ENCODE measurements at places on chromosomes 2 and 18.
A peak's percentile ranks its signal among the peaks of the same experiment; 100 is the strongest.

- DNase-seq, result no peak
Observed at GRCh38 chr2:11539317-11540147, 5.7 kb downstream of the GREB1 start.

GRCh38 chr2:81481242-81481993 lies 1176.9 kb upstream of the LRRTM1 start:
- peak; percentile 71 for DNase-seq

GRCh38 chr2:69612200-69612599 lies 31.3 kb downstream of the AAK1 start:
- DNase-seq, result no peak

DNA sequence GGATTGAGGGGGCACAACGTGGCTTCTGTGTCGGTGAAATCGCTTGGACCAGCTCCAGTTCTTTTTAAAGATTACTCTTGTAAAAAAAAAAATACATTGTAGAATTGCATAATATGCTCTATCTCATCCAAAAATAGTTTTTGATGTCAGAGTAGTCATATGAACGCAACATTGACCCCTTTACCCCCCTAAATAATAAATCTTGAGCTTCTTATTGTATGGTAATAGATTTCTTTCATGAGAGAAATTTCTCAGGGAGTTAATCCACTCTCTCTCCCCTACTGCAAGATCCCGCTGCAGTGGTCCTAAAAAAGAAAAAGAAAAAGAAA lies 50.2 kb upstream of the PAIP2B start:
- no peak for DNase-seq

GRCh38 chr2:166335284-166335683 lies 40.5 kb downstream of the SCN9A start:
- DNase-seq, result no peak

- DNase-seq, result no peak
Observed at GRCh38 chr18:23131693-23132319, 3.5 kb upstream of the CABLES1 start.

- DNase-seq, result no peak
Observed at GRCh38 chr18:56119681-56120080, 518.7 kb downstream of the TXNL1 start.

DNA sequence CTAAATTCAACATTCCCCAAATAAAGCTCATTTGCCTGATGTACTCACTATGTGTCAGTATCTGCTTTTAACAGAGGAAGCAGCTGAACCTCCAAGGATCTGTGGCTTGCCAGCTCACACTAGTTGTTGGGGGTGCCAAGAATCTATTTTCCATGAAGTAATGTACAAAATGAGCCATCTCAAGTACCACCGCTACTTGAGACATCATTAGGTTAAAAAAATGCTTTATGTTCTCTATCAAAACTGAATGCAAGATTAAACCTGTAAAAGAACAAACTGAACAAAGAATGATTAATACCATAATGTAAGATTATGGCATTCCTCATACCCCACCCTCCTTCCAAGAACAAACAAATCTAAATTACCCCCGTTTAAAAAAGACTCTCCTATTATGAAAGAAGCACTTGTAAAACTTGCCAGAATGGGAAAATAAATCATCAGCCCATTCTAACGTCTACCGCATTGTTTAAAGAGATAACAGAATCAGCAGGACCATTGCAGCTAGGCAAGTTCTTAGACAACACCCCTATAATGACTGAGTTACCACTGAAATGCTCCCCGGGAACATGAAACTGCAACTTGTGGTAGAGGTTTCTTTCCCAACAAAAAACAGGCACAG lies 471.6 kb downstream of the DLGAP1 start:
- no peak for DNase-seq

DNA sequence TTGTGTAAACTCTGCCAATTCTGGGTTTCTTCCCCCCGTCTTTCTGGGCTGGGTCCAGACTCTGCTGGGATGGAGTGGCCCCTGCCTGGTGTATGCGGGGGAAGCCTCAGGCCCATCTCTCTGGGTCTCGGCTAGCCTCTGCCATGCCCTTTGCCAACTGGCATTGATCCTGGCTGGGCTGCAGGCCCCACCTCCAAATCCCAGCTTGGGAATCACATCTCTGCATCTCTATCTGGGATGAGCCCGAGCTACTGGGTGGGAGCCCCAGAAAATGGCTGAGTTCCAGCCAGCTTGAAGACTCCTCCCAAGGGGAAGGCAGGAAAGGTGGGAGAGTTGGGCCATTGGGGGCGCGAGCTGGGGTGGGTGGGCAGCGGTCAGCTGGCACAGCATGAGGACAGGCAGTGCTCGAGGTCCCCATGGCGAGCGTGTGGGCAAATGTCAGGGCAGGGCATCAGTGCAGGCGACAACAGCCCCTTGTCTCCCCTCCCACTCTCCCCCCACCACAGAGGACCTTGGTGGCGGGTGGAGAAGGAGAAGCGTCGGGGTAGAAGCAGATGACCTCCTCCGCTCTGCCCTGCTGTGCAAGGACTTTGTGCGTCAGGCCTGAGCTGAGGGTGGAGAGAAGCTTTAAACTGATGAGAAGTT lies 139.4 kb downstream of the ASB1 start:
- no peak for DNase-seq

DNA sequence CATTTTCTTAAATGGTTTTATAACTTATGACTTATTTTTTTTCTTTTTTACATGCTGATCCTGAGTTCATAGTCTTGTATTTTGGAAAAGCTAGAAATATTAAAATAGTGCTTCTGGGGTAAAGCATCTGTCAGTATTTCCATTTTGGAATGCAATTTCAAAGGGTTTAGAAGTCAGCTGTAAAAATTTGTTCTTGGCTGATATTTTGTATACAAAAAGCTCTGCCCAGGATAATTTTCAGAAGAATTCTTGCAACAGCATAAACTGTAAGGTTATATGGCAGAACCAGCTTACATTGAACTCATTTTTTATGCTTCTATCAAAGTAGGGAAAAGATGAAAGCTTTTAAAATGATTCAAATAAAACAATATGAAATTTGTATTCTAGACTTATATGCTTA lies 97.4 kb downstream of the DIS3L2 start:
- no peak for DNase-seq

GRCh38 chr2:148978706-148979105 lies 59.8 kb upstream of the LYPD6B start:
- DNase-seq, result no peak

GRCh38 chr2:175837046-175837445 lies 165.0 kb downstream of the LNPK start:
- DNase-seq, result no peak

DNA sequence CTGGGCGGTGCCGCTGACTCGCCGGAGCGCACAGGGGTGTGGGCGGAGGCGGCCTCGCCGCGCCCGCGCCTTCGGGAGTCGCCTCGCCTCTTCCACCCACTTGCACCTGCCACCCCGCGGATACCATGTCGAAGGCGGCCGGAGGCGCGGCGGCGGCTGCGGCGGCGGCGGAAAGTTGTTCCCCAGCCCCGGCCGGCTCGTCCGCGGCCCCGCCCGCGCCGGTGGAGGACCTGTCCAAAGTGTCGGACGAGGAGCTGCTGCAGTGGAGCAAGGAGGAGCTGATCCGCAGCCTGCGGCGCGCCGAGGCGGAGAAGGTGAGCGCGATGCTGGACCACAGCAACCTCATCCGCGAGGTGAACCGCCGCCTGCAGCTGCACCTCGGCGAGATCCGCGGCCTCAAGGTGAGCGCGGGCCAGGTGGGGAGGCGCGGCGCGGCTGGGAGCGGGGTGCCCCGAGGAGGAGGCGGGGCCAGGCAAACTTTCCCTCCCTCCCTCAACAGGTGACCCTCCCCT lies 766 bp downstream of the CCDC85A start:
- DNase-seq, result no peak

GRCh38 chr2:188634656-188635055 lies 339.5 kb upstream of the COL3A1 start:
- DNase-seq, result no peak

DNA sequence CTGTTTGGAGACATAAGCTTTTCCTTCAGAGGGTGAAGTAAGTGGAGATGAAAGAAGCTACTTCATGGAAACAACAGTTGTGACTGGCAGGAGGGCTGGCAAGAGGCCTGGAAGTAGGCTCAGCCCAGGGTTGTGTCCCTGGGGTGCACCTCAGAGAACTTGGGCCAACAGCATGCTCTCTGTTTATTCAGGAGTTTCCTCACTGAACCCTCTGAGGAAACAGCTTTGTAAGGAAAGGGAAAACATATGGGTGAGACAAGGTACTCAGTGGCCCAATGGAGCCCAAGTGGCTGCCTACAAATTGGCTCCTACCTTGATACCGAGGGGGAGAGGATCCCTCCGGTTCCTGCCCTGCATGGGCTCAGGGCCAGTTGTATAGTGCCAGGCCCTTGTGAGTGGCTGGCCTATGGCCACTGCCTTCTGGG lies 115.5 kb upstream of the ITGA6 start:
- DNase-seq, result no peak

GRCh38 chr2:123073956-123074355 lies 951.1 kb upstream of the CNTNAP5 start:
- no peak for DNase-seq

DNA sequence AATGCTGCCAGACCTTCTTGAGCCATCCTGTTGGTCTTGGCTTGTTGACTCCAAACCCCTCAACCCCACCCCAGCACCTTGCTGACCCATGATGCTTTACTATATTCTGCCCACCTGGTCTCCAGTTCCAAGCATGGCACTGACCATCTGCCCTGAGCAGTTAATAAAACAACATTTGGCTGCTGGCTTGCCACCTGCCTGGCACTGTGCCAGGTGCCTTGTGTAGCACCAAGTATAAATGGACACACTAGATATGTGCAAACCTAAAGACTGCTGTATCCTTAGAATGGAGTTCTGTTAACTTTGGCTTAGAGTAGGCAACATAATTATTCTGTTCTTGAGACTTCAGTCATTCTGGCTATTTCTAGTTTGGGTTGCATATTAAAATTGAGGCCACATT lies 91.4 kb downstream of the ACSL3 start:
- no peak for DNase-seq

DNA sequence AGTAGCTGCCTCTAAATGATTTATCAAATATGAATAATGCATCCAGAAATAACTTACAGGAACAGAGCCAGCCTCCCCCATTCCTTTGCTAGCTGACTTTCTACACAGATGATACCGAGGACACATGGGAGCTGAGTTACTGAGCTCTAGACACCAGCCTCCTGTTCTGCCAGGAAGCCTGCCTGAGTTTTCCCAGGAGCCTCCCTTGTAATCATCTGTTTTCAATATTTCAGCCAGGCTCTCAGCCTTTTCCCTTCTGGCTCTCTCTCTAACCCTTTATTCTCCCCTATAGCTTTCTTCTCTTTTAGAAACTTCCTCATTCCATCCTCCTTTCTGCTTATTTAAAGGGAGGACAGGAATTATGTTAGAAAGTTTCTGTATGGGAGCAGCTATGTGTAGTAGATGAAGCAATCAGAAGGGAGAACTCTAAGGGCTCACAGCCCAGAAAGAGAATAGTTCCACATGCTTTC lies 911.6 kb downstream of the TDRD15 start:
- no peak for DNase-seq

GRCh38 chr2:163155279-163155883 lies 316.8 kb upstream of the KCNH7 start:
- no peak for DNase-seq

DNA sequence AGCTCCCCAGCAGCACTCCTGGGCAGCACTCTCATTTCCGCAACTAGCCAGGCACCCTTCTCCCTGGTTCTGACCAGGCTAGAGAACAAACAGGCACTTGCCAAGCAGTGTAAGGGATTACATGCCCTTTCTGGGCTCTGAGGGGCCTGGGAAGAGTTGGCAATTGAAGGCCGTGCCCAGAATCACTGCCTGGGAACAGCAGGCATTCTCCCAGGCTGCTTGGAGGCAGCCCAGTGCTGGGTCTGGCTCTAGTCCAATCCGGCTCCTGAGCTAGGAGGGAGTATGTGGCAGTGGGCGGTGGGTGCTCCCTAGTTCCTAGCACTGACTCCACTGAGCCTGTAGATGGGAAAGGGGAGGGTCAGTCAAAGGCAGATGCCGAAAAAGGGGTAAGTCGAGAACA lies 34.1 kb upstream of the SP3 start:
- DNase-seq, result peak; percentile 78

DNA sequence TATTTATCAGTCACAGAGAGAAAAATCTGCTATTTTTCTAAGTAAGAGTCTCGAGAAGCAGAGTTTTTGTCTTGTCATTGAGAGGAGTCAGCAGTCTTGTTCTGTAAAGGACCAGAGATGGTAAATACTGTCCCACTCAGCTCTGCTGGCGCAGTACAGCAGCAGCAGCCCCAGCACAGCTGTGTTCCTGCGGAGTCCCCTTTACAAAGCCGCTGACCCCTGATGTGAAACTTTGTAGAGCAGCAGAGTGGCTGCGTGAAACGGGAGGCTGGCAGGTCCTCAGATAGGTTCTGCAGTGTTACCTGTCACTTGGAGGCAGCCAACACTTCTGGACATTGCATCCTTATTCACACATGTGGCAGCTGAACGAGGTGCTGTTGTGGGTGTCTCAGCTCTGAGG lies 45.2 kb downstream of the TMEM185B start:
- no peak for DNase-seq

GRCh38 chr18:12595571-12596255 lies 62.2 kb downstream of the SPIRE1 start:
- no peak for DNase-seq

- no peak for DNase-seq
Observed at GRCh38 chr2:237012577-237013267, 73.0 kb upstream of the COPS8 start.

DNA sequence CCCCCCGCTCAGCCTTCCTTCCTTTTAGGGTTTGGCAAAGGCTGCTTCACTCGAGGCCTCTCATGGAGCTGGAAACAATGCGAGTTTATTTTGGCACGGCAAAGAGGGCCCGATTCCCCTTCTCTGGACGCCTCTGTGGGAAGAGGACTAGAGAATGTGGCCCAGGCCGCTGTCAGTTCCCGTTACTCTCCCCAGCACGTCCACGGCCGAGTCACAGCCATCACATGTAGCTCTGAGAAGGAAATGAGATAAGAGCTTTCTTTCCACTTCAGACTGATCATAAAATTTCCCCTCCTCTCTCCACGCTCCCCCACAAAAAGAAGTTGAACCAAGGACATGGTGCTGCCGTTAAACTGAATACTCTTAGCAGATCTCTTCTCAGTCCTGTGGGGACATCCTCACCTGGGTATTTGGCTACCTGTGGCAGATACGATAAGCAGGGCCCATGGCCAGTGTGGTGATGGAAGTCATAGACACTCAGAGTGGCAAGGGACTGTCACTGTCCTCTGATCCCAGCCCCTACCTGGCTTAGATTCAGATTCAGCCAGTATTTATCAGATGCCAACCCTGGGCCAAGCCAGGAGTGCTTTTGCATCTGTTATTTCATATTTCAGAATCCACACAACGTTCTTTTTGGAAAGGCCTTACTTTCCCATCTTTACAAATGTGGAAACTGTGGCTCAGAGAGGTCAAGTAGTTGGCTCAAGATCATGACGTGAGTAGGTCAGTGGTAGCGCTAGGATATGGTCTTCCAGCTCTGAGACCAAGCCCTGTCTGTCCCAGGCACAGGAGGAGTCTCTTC lies 101.2 kb downstream of the MCFD2 start:
- DNase-seq, result peak; percentile 92

GRCh38 chr2:59584958-59585357 lies 968.5 kb downstream of the BCL11A start:
- no peak for DNase-seq

DNA sequence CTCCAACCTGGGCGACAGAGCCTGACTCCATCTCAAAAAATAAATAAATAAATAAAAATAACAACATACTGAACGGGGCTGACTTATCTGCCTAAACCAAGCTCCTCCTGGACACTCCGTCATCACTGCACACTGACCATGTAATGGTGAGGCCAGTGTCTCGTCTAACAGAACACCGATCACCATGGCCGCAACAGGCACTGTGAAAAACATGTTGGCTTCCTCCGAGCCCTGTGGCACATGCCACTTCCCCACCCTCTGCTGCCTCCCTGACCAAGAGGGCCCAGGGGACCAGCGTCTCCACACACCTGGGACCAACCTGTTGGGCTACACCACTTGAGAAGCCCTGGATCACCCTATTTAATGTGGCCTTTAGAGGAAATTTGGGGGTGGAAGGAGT lies 33.9 kb downstream of the ZNF516 start:
- DNase-seq, result no peak
